Uterus (tissue), 4 donors: ENCODE measurements at places on chromosomes 2 and 18.

DNA sequence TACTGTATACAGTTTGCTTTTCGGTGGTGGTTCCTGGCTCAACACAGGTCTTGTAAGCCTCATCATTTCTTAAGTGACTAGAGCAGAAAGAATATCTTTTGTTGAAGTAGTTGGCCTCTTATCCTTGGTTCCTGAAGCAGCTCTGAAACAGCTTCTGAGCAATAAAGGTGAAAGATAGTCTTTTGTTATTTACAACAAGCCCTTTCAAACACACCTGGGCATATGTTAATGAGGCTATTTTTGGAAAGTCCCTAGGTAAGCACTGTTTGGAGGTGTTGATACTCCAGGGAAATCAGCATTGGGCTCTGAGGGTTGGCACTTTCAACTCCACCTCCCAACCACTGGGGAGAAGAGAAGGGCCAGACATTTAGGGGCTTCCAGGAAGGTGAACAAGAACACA is 211.0 kb downstream of the MCFD2 start:
- no peak for DNase-seq

DNA sequence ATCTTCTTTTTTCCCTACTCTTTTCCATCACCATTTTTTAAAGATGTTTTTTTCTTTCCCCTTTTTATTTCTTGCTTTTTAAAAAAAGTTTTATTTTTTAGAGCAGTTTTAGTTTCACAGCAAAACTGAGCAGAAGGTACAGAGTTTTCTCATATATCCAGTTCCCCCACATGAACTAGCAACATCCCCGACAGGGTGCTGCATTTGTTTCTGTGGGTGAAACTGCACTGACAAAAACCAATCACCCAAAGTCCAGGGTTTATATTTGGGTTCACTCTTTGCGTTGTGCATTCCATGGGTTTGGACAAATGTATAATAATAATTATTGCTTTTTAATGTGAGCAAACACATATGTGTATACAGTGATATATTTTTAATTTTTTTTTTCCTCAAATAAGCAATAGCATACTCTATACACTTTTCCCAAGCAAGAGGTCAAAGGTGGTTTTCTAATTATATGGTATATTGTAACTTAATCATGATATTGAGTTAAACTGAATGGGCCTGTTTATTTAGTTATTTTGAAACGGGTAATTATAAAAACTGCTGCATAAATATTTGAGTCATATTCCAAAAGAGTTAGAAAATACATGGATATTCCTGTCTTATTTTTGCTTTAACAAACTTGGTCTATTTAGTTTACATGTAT is 50.3 kb downstream of the NCK2 start:
- no peak for DNase-seq

DNA sequence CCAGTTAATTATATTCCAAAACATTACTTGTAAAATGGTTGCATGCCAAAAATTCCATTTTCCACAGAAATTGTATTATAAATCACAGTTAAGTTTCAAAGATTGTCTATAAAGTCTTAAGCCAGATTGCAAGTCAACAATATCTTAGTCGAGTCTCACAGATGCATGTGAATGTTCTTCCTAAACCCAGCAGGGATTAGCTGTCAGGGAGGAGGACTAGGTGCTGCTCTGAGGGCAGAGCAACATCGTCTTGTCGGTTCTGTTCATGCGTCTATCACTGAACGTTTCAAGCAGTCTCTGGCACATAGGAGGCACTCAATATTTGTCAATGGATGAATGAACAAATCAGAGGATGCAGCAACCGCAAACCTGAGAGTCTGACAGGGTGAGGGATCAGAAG is 27.0 kb downstream of the EPB41L3 start:
- DNase-seq: no peak

GRCh38 chr18:61889541-61889940 is 3.3 kb downstream of the RNF152 start:
- DNase-seq: no peak
